SJCRH30 (cell line): ENCODE measurements at places on chromosomes 13 and 19. TPM values are rescaled to one million over a fixed set of nuclear protein-coding genes. Genes with fewer than 3 reads are reported as not detected.

DNA sequence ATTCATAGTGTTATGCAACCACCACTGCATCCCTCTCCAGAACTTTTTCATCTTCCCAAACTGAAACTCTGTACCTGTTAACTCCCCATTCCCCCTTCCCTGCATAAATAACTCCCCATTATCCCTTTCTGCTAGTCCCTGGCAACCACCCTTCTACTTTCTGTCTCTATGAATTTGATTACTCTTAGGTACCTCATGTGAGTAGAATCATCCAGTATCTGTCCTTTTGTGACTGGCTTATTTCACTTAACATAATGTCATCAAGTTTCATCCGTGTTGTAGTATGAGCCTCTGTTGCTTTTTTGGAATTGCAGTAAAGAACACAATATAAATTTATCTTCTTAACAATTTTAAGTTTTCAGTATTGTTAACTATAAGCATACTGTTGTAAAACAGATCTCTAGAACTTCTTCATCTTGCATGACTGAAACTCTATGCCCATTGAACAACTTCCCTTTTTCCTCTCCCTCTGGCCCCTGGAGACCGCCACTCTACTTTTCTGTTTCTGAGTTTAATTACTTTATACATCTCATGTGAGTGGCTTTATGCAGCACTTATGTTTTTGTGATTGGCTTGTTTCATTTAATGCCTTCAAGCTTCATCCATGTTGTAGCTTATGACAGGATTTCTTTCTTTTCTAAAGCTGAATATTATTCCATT is 87.3 kb upstream of the ABCC4 start:
- no peak overlapping the region for H3K4me3 ChIP-seq
- no peaks in the 10 kb centered on the region for H3K36me3 ChIP-seq
- no peak overlapping the region for H3K27ac ChIP-seq

DNA sequence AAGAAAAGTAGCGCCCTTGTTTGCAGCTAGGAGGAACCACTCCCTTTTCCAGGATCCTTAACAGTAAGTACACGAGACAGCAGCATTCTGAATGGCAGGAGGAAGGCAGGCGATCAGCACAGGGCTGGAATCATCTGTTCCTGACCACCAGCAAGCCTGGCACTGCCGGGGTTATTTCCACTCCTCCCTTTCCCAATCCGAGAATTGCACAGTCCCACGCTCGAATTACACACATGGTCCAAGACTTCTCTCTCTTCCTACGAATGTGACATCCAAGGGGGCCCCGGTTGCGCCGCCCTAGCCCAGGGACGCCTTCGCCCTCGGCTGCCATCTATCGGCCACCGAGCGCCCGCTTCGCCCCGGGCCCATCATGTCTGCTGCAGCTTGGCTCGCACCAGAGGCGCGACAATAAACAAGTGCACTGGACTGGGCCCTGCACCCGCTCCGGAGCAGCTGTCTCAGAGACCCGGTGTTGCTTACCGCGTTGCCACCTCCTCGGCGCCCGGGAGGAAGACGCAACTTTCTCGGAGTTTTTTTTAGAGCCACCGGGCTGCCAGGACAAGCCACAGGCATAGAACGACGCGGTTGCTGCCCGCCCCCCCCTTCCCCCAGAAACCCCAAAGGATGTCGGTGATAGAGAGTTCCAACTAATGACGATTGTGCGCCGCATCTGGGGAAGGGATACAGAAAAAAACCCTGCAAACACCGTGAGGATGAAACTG is at the start of gene SLITRK5:
SLITRK5 (plus strand) TSS at position 341 of the 722 bp plus-strand sequence. CDS start 4,018 bp downstream, outside the sequence.
- no peaks in the 10 kb centered on the region for H3K27me3 ChIP-seq
- H3K27ac ChIP-seq = peak within 1 kb of the TSS; percentile 86
- peaks cover 7% of the 10 kb centered on the region for H3K4me1 ChIP-seq
- H3K36me3 ChIP-seq = peaks cover 9% of the 10 kb centered on the region

The REX1BD gene
- total RNA-seq = 24.8 TPM in 2 replicates

The ZSCAN4 gene
- not detected in 2 replicates for total RNA-seq

DNA sequence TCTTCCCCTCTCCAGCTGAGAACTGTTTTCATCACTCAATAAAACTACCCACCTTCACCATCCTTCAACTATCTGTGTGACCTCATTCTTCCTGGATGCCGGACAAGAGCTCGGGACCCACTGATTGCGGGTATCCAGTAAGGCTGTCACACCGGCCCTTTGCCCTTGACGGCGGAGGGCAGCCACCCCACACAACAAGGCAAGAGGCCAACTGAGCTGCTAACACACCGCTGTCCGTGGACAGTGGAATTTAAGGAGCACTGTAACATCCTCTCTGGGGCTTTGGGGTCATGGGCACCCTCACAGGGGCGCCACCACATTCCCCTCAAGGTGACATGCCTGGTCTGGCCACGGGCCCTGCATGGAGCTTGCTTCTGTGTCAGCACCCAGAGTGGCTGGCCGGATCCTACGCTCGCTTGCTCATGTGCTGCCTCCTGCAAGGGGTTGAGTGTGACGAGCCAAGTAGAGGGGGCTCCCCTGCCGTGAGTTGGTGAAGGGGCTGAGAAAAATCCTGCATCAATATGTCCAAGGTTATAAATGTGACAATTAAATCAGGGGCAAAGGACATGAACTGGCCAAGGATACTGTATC is 31.4 kb downstream of the LHFPL6 start:
- no peak overlapping the region for H3K27ac ChIP-seq
- peaks cover 20% of the 10 kb centered on the region for H3K4me1 ChIP-seq
- no peaks in the 10 kb centered on the region; the same call in 1 of the 2 replicates for H3K36me3 ChIP-seq
- H3K27me3 ChIP-seq = no peaks in the 10 kb centered on the region
- DNase-seq = no peak

GRCh38 chr19:43433689-43434088 is 19.0 kb downstream of the TEX101 start:
- H3K27ac ChIP-seq = no peak overlapping the region
- no peaks in the 10 kb centered on the region for H3K36me3 ChIP-seq
- no peak overlapping the region for H3K4me3 ChIP-seq
- H3K27me3 ChIP-seq = no peaks in the 10 kb centered on the region

- H3K4me3 ChIP-seq = no peak overlapping the region
- H3K27ac ChIP-seq = no peak overlapping the region
- no peaks in the 10 kb centered on the region for H3K27me3 ChIP-seq
- no peaks in the 10 kb centered on the region for H3K4me1 ChIP-seq
- H3K36me3 ChIP-seq = no peaks in the 10 kb centered on the region
Measured at GRCh38 chr13:25541434-25542123, 169.8 kb downstream of the ATP8A2 start.

- no peaks in the 10 kb centered on the region for H3K36me3 ChIP-seq
- DNase-seq = no peak
- H3K4me3 ChIP-seq = no peak overlapping the region
- H3K27ac ChIP-seq = no peak overlapping the region
- H3K4me1 ChIP-seq = no peaks in the 10 kb centered on the region
Measured at GRCh38 chr19:42165146-42165545, 32.9 kb upstream of the POU2F2 start.

The MEGF8 gene
- total RNA-seq = 18.9 and 19.9 TPM in 2 replicates

The GRK1 gene
- not detected in 2 replicates for total RNA-seq

The KCNRG gene
- total RNA-seq = 0.53 and 0.61 TPM in 2 replicates

The PRSS57 gene
- total RNA-seq = not detected in 2 replicates

DNA sequence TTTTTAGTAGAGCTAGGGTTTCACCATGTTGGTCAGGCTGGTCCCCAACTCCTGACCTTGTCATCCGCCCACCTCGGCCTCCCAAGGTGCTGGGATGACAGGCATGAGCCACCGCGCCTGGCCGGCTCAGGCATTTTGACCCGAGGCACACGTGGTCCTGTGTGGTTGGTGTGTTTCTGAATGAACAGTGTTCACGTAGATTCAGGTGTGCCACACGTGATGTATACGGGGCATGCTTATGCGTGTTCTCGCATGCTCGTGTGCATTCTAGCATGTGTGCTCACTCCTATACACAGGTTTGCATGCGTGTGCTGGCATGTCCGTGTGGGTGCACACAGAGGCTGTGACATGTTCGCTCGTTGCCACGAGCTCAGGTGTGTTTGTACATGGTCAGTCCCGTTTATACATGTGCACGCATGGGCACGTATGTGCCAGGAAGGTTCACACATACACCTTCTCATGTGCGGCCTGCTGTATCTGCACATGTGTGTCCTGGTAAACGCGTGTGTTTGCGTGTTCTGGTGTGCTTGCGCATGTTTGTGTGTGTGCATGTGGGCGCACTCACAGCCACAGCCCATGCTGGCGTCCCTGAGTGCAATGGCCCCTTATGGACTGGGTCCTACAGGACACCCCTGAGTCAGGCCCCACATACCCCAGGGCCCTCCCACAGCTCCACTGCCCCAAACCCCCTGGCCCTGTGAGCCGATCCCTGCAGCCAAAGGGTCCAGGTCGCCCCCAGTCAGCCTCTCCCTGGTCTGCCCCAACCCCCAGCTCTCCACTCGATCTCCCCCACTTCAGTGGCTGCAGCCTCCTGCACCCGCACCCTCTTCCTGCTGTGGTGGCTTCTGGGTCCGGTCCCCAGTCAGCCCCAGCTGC is 20.6 kb upstream of the TCF3 start:
- no peaks in the 10 kb centered on the region for H3K36me3 ChIP-seq
- H3K27ac ChIP-seq = no peak overlapping the region
- H3K4me3 ChIP-seq = no peak overlapping the region
- DNase-seq = no peak
- peaks cover 6% of the 10 kb centered on the region; the same call in 1 of the 2 replicates for H3K27me3 ChIP-seq

The TNFRSF19 gene
- 3.8 and 4.1 TPM in 2 replicates for total RNA-seq

DNA sequence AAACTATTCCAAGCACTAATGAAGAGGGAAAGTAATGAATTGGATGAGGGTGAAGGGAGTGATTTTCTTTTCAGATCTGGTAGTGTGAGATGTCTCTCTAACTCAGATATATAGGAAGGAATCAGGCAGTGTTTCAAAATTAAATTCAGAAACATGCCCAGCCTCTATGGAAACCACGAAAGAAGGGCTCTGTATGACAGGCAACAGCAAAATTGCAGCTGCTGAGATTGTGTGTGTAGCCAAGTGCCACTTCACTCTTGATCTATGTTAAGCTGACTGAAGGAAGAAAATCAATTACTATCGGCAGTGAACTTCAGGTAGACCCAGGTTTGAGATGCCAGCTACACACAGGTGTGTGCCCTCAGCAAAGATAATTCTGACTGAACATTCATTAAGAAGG is 387.4 kb downstream of the PCDH9 start:
- H3K36me3 ChIP-seq = no peaks in the 10 kb centered on the region
- DNase-seq = peak; percentile 66
- no peaks in the 10 kb centered on the region for H3K27me3 ChIP-seq
- H3K4me3 ChIP-seq = no peak overlapping the region

GRCh38 chr13:50386541-50387050 is 371.4 kb downstream of the KCNRG start:
- peaks cover 19% of the 10 kb centered on the region for H3K4me1 ChIP-seq
- H3K36me3 ChIP-seq = no peaks in the 10 kb centered on the region
- no peaks in the 10 kb centered on the region for H3K27me3 ChIP-seq
- H3K27ac ChIP-seq = peak overlapping the region; percentile 82
- peak; percentile 84 for DNase-seq

DNA sequence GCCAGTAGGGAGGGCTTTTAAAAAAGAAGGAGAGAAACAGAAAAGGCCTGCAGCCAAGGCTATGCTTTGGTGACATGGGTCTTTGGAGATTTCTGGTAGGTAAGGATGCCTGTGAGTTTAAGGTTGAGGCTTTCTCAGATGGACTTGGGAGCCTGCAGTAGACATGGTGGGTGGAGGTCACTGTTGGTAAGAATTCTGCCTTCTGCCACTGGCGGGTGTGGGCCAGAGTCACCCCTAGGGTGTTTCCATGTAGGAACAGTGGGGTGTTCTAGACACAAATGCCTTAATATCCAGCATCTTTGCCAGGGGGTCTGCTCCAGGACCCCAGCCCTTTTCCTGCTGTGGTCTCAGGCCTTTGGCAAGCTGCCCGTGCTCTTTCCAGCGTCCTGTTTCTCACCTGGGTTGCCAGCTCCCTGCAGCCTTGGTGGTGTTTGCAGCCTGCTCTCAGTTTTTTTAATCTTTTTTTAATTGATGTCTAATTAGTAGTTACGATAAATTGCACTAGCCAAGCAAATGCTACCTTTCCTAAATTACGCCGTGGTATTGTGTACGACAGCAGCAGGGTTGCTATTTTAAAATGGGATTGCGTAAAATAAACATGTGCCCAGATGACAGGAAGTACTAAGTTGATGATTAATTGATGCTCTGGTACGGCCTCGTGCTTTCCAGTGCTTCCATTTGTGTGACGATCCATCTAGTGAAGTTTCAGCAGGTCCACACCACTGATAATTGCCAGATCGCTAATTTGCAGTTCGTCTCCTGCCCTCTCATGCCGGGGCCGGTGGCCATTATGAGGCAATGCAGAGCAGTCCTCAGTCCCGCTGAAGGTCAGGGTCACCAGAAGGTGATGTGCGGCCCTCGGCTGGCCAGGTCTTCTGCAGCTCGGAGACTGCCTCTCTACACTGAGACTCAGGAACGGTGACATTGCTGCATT is 35.3 kb upstream of the NPAS1 start:
- no peak overlapping the region for H3K4me3 ChIP-seq
- DNase-seq = no peak
- H3K27ac ChIP-seq = no peak overlapping the region

DNA sequence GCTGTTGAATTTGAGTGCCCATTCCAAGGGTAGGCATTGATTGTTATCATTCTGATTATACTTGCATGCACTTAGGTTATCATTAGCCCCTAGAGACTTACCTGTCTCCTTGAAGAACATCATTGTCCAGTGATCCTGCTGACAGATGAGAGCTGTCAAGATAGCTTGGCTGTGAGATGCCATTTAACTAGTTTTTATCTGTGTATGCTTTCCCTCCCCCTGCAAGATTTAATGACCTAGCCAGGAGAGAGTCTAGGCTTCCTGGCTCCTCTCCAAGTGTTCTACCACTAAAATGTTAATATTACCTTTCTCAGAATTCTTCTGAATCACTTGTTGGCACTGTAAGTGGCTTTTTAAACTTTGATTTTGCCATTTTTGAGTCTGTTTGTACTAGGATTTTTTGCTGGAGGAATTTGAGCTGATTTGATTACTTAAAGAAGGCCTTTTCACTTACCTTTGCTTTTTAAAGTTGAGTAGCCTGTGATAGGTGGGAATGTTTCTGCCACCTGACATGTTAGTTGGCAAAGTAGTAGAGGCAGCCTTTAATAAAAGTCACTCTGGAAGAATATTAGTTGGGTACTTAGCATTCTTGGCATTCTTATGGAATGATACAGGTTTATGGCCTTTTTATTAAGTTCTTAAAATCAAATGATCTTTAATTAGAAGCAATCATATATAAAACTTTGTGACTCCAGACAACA is 41.1 kb downstream of the ARHGAP35 start:
- DNase-seq = no peak
- H3K27ac ChIP-seq = peak overlapping the region; percentile 84; the same call in 1 of the 2 replicates
- no peaks in the 10 kb centered on the region for H3K36me3 ChIP-seq
- peaks cover 65% of the 10 kb centered on the region for H3K4me1 ChIP-seq

The PTGIR gene
- not detected in 2 replicates for total RNA-seq

The SIRT2 gene
- total RNA-seq = 42.1 and 44.6 TPM in 2 replicates

GRCh38 chr13:113432506-113433270 is 20.6 kb downstream of the ADPRHL1 start:
- peaks cover 4% of the 10 kb centered on the region; the same call in 1 of the 2 replicates for H3K4me1 ChIP-seq
- DNase-seq = peak; percentile 64
- peak overlapping the region; percentile 24 for H3K27ac ChIP-seq
- peak overlapping the region; percentile 24 for H3K4me3 ChIP-seq
- no peaks in the 10 kb centered on the region for H3K27me3 ChIP-seq
